Caki2 (cell line): ENCODE measurements at places on chromosomes 7 and 10.
A peak's percentile ranks its signal among the peaks of the same experiment; 100 is the strongest.

DNA sequence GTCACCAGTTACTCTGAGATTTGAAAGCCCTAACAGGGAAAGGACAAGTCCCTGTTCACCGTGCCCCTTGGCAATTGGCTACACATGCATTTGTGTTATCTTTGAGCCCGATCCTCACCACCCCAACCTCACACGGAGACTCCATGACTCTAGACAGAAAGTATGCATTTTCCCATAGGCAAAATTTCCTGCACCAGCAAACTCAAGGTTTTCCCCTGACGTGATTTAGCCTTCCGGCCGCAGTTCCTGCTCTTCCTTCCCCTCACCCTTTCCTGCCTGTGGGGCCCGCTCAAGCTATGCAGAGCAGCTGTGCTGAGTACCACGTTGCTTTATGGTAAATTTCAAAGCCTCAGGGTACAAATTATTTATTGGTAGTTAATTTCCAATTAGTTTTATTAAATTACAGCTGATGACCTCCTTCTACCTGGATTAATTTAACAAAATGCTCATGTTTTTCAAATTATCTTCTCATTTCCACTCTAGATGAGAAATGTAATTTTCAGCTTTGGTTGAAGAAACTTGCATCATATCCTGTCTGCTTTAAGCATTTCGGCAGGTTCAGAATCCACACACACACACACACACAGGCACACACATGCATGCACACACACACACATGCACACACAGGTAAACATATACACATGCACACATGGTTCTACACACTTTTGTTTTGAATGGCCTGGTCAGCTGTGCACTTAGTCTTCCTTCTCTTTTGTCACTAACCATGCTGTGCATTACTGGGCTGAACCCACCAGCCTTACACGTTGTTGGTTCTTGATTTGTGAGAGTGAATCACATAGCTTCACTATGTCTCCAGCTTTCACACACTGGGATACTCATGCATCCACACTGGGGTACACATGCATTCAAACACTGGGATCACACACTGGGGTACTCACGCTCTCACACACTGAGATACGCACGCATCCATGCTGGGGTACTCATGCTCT, 283.1 kb upstream of the PITRM1 start:
- DNase-seq: no peak

- DNase-seq: no peak
These were observed 20.5 kb upstream of the SGCE start for GRCh38 chr7:94676431-94676830.

GRCh38 chr7:115707258-115708012, 323.1 kb downstream of the TFEC start:
- peak; percentile 84 for DNase-seq

DNA sequence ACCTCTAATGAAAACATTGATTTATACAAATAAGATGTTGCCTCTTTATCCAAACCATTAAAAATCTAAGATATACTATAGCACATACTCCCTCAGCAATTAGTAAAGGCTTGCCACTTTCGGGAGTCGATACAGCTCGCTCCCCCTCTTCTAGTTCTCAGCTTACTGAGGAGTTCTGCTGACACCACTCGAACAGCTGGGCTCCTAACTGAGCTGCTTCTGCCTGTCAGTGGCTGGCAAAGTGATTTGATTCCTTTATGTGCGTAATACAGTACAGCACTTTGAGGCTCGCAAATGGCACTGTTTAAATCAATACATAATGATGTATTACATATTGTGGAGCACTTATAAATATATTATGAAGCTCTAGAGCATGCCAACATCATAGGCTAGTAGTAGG, 241.8 kb downstream of the CREB5 start:
- DNase-seq: no peak

GRCh38 chr10:116803451-116804249, 45.6 kb upstream of the ENO4 start:
- no peak for DNase-seq

DNA sequence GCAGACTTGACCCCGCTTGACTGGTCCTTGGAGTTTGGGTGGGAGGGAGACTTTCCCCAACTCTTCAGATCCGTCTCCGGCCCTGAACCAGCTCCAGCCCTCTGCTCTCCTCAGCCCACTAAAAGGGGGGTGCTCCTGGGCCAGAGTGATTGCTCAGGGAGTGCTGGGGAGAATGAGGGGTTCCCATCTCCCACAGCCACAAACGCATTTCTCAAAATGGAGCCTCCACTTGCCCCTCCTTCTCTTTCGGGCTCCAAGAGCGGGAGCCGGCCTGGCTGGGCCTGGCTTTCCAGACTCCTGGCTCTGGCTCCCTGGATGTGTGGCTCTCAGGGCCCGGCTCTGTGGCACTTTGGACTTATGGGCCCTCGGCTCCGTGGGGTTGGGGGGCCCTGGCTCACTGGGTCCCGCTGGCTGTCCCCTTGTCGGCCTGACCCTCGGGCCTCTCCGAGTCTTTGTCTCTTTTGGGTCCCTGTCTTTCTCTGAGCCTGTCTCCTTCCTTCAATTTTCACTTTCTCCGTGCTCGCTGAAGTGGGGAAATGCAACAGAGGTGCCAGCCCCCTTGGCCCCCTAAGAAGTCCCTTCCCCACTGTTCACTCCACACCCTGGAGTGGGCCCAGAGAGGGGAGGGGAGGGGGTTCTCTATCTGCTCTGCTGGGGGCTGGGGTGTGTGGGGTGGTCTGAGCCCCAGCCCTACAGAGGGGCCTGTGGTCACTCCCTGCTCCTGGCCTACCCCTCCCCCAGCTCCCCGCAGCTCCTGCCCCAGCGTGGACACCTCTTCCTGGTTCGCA, 713 bp downstream of the LZTS2 start:
- peak; percentile 33 for DNase-seq

GRCh38 chr7:50339990-50340500, 35.5 kb downstream of the IKZF1 start:
- no peak for DNase-seq

DNA sequence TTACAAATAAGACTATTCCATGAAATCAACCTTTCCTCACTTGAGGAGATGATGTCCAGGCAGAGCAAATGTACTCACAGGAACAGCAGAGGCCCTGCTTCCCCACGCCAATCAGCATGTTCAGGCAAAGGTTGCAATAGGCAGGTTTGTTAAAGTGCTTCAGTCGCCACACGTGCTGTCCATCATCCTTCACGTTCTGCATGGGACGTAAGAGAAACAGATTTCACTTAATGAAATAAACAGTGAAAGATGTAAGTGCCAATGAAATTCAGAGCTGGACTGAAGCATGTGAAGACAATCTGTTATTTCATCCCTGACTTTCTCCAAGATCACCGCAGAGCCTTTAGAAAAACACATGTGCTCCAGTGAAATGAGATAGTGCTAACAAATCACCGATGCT, 217.4 kb downstream of the DGKB start:
- DNase-seq: no peak

DNA sequence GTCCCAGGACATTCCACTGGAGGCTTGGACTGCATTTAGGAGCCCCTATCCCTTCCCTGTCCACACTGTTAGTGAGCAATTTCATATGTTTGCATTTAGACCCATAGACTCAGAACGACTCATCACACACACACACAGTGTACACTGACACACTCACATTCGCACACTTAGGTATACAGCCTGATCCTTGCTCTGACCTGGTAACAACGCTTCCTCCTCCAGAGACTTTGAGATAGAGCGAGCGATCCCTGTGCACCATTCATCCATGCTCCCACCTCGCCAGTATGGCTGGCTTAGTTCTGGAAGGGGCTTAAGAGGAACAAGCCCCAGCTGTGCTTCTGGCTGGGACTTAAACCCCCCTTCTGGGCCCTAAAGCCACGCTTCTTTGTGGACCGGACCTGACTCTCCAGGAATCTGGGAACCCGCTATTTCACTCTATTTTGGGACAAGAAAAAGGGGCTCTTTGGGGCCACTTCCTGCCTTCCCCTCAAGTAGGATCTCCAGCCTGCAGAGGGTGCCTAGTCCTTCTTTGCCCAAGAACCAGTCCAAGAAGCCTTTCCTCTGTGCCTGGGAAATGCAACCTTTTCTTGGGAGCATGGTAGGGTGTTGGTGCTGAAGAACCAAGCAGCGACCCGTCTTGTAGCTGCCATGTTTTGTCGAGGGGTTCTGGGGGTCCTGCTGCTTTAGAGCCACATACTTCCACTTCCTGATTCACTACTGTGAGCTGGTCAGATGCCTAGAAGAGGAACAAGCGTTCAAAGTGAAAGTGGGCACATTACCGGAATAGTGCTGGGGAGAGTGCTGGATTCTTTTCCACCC, 1.1 kb upstream of the HOXA13 start:
- no peak for DNase-seq

- no peak for DNase-seq
These were observed 641.8 kb upstream of the SEMA3D start for GRCh38 chr7:85828614-85829013.

DNA sequence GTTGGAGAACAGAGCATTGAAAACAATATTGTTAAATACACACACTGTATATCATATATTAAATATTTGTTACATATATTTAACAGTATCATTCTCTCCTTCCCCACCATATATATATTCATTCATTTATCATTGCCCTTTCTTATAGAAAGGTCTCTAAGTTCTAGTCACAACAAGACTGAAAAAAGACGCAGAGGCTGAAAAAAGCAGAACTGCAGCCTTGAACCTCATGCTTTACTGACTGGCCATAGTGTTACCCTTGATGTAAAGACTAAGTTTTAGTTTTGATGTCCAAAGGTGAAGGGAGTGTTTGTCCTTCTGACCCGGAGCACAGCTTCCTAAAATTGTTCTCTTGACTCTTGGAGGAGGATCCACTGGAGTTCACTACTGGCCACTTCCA, 247.9 kb downstream of the PTEN start:
- DNase-seq: no peak

GRCh38 chr7:129311429-129311828, 86.6 kb downstream of the AHCYL2 start:
- DNase-seq: no peak

GRCh38 chr7:5870311-5870710, 10.3 kb upstream of the OCM start:
- DNase-seq: no peak

GRCh38 chr7:1457949-1458682, 1.2 kb downstream of the MICALL2 start:
- no peak for DNase-seq

- DNase-seq: no peak
These were observed 32.9 kb upstream of the PLPP4 start for GRCh38 chr10:120424198-120424464.

- no peak for DNase-seq
These were observed 49.5 kb upstream of the ADGRA1 start for GRCh38 chr10:133038036-133038823.

DNA sequence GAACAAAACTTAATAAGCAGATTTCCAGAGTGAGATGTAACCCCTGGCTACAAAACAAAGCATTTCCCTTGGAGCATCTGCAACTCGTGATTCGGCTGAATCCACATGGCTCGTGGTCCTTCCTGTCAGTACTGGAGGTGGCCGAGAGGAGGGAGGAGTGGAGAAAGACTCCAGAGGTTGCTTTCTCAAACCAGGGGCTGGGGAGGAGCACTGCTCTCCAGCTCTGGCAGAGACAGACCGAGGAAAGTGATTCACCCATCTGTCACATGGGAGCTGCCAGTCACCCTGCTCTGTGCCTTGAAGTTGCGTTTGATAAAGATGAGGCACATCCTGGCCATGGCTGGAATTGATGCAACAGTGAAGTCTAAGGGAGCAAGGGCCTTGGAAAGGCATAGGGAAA, 72.7 kb downstream of the COL13A1 start:
- no peak for DNase-seq

DNA sequence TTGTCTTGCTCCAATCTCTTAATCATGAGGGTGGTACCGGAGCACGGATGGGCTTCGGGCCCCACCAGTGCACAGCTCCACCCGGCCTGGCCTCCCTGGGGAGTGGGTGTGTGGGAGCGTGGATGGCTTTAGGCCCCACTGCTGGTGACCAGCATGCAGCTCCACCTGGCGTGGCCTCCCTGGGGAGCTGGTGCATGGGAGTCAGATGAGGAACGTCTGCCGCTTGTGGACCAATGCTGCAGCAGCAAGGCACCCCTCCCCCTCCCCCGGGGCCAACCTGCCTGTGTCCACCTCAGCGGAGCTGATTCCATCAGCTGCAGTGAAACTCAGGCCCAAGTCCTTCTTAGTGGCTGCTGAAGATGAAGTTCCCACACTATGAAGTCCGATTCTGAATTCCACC, 511.4 kb downstream of the PTPRN2 start:
- no peak for DNase-seq

DNA sequence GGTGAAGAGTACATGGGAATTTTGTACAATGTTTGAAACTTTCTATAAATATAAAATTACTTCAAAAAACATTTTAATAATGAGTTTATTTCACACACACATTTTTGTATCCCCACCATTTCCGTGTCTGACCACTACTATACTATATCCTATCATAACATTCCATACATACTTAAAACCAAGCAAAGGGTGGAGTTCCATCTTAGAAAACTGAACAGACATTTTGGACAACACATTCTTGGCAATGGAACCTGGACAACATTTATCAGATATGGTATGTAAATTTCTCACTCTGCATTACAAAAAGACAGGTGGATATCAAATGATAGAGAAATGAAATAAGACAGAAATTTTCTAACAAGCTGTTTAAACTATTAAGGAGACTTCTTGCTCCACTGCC, 168.9 kb downstream of the TWIST1 start:
- DNase-seq: no peak

GRCh38 chr10:86111902-86112545, 254.6 kb downstream of the GRID1 start:
- DNase-seq: no peak

- peak; percentile 19 for DNase-seq
These were observed 172.9 kb downstream of the TMEM26 start for GRCh38 chr10:61280303-61280702.

GRCh38 chr10:1638889-1639419, 98.4 kb downstream of the ADARB2 start:
- DNase-seq: peak; percentile 37

GRCh38 chr10:72297281-72297804, 23.6 kb downstream of the DDIT4 start:
- peak; percentile 92 for DNase-seq

- peak; percentile 64 for DNase-seq
These were observed 1.3 kb downstream of the ZNRF2 start for GRCh38 chr7:30285536-30286284.

GRCh38 chr10:133166504-133166827, 6.4 kb downstream of the KNDC1 start:
- DNase-seq: no peak

DNA sequence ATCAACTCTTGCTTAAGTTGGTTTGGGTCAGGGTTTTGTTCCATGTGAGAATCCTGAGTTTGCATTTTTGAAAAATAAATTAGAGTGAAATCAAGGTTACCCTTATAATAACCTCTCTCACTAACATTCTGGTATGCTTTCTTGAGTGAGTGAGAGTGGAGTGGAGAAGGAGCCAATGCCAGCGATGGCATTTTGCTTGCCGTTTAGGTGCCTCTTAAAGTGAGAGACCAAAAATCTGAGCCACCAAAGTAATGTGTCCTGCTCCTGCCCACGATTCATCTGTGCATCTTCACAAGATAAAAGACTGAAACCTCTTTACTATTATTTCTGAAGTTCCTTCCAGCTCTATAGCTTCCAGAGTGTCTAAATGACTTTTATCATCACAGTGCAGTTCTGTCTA, 23.4 kb upstream of the XPNPEP1 start:
- DNase-seq: no peak
